ENCODE measurements at places on chromosomes 5 and 9.
A peak's percentile ranks its signal among the peaks of the same experiment; 100 is the strongest.

DNA sequence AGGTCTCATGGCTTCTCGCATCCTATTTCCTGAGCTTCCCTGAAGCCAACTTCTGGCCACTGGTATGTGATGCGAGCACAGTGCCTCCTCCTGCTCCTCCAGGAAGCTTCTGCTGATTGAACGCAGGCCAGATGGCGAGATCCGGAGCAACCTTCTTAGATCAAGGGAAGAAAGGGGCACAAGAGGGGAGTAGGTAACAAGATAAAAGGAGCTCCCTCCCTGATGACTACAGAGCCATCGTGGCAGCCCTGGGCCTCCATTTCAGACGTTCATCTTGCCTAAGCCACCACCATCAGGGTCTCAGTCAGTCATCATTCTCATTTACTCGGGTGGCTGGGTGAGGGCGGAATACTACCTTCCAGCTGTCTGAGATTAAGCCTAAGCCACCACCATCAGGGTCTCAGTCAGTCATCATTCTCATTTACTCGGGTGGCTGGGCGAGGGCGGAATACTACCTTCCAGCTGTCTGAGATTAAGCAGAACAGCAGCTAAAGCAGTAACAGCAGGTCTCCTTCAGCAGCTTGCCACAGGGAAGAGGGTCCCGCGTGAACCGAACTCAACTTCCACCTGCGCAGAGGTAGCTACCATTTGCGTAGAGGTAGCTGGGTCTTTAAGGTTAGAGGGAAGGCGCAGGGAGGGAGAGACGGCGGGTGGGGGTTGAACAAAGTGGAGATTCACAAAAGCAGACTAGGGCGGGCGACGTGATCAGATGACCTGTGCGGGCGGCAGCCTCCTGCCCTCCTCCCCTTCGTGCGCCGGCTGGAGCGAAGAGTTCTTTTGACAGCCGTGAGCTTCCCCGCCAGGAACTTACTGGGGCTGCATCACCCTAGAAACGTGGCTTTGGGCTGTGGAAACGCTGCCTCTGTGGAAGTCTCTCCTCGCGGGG lies 27.9 kb upstream of the MGAT1 start:
- peak; percentile 38 for DNase-seq

DNA sequence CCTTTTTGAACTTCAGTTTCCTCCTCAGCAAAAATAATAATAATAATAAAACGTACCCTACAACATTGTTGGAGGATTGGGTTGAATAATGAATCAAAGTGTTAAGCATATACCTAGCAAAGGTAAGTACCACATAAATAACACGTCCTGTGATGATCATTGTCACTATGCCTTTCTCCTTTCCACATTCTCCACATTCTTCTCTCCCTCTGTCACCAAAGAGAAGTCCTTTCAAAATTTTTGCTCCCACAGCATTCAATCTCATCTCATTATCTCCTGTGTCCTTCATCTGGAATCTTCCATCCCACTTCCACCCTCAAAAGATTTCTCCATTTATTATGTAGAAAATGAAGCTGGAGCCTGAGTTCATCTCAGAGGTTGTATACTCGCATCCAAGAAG lies 7.2 kb upstream of the ALDOB start:
- DNase-seq = no peak

DNA sequence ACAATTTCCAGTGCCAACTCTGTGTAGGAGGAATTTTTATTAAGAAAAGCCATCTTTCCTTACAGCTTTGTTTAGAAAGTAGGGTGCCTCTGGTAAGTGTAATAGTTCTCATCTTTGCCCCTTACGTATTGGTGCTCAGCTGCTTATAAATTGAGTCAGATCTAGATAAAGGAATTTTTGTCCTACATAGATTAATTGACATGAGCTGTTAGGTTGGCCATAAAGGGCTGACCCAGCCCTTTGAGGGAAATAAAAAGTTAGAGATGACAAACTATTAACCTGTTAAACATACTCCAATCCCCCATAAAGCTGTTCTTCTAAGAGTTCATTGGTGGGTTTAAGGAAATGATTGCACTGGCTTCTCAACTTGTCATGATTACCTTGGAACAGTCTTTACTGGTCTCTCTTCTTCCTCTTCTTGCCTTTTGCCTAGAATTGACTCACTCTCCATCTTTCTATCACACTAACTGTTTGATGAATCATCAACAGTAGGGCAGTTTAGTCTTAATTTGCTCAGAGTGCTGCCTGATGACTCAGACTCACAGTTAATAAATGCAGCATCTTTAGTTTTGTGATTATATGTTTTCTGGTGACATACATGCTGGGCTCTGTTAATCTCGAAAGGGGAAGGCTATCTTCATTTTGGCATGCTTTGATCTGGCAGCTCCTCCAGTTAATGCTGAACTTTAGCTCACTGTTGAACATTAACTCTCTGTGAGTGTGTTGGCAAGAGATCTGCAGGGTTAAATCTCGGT lies 51.7 kb downstream of the ARHGAP26 start:
- DNase-seq = peak; percentile 67

DNA sequence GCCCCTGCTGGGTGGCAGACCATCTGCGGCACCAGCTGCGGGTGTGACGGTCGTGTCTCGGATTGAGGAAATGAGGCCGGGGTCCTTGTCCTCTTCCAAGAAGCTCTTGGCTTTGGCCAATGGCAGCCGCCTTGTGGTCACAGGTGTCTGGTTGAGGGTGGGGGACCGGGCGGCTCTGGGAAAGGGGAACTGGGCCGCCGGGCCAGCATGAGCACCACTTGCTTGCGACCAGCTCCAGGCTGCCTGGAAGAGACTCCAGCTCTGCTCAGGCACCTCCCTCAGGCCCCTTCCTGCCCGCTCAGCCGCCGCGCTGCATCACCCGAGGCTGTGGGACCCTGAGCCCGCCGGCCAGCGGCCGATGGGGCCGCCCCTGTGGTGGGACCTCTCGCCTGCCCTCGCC lies 59.7 kb downstream of the RXRA start:
- no peak for DNase-seq

- peak; percentile 78 for DNase-seq
Observed at GRCh38 chr5:73311291-73312110, 137.1 kb downstream of the FOXD1 start.

- no peak for DNase-seq
Observed at GRCh38 chr5:40869384-40869783, 28.2 kb downstream of the CARD6 start.

DNA sequence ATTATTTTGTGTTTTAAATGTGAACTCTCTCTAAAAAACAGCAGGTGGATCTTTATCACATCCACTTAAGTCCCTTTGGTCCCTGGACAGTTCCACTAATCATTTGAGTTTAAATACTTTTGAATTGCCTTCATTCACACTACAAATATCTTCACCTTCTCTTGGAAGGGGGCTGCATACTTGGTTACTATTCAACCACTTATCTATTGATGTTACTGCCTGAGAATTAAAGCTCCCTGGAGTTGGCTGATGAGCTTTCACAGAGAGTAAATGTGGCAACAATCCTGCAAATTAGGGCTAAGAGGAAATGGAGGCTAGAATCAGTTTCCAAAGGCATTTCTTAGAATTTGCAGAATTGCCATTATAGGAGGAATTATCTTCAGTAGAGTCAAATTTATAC lies 180.4 kb downstream of the ST8SIA4 start:
- DNase-seq = no peak

DNA sequence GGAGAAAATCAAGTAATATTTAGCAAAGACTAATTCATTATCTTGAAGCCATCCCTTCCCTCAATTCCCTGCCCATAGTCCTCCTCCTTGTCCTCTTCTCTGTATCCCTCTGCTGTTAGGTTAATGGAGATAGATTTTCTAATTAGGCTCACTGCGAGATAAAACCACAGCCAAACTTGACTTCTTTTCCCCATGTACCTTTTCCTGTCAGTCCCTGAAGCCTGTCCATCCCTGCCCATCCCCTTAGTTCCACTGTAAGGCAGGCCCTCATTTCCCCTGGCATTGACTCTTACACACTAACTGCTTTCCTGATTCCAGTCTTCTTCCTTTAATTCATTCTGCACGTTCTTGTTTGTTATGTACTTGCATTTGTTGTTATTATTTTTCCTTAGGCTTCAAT lies 1.2 kb downstream of the TLR4 start:
- DNase-seq = no peak

- no peak for DNase-seq
Observed at GRCh38 chr5:65970481-65971367, 44.3 kb downstream of the ERBIN start.

- no peak for DNase-seq
Observed at GRCh38 chr5:172109749-172110148, 78.3 kb downstream of the STK10 start.

- no peak for DNase-seq
Observed at GRCh38 chr5:52947208-52947607, 41.9 kb upstream of the ITGA2 start.

DNA sequence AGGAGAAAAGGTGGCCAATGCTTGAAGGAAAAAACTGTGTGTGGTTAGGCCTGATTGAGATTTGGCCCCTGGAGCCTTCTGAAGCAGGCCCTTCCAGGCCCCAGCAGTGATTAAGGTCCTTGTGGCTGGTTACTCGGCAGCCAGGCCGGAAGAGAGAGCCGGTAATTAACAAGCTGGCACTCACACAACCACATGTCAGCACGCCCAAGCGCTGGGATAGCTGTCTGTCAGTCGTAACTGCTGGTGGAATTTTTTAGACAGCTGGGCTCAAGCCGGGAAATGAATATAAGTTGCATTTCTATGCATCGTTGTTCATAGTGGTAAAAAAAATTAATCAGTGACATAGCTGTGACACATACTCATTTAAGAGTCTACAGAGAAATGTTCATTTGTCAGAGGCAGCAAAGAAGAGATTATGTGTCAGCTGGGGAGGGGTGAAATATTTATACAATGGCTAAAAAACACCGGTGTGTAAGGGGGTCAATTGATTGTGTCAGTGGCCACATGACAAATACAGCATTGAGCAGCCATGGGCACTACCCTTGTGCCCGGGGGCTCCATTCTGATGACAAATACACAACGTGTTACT lies 13.7 kb upstream of the ARAP3 start:
- no peak for DNase-seq

- no peak for DNase-seq
Observed at GRCh38 chr9:131361202-131361833, 32.6 kb upstream of the PRRC2B start.

GRCh38 chr5:115460472-115460871 lies 84.1 kb downstream of the FEM1C start:
- peak; percentile 57 for DNase-seq

DNA sequence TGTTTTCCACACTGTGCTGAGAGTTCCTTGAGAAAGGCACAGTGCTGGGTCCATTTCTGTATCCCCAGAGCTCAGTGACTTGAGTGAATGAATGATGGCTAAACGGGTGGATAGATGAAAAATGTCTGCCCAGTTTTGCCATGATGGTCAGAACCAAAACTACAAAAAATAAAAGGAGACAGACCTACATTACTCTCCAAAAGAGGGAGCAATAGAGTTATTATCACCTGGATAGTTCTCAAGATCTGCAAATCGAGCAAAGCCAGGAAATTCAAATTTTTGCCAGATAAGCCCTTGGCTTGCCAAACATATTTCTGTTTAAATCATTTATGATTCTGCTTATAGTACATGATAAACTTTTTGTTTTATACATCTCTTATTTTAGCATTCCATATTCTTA lies 214.2 kb upstream of the ZNF462 start:
- DNase-seq = peak; percentile 51

- peak; percentile 81 for DNase-seq
Observed at GRCh38 chr9:108511307-108511706, 344.5 kb downstream of the ACTL7B start.

DNA sequence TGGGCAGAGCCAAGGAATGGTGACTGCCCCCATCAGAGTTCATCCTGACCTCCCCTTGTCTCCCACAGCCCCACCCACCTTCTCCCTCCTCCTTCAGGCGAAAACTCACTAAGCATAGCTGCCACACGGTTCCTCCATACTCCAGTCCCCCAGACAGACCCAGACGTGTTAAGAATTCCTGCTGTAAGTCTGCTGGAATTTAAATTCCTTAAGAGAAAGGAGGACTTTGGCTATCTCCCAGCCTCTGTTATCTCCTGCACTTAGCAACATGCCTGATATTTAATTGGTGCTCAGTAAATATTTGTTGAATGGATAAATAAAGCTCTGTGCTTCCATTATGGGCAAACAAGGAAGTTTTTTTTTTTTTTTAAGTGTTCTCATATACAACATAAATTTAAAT lies 213.7 kb downstream of the RFK start:
- peak; percentile 69 for DNase-seq

DNA sequence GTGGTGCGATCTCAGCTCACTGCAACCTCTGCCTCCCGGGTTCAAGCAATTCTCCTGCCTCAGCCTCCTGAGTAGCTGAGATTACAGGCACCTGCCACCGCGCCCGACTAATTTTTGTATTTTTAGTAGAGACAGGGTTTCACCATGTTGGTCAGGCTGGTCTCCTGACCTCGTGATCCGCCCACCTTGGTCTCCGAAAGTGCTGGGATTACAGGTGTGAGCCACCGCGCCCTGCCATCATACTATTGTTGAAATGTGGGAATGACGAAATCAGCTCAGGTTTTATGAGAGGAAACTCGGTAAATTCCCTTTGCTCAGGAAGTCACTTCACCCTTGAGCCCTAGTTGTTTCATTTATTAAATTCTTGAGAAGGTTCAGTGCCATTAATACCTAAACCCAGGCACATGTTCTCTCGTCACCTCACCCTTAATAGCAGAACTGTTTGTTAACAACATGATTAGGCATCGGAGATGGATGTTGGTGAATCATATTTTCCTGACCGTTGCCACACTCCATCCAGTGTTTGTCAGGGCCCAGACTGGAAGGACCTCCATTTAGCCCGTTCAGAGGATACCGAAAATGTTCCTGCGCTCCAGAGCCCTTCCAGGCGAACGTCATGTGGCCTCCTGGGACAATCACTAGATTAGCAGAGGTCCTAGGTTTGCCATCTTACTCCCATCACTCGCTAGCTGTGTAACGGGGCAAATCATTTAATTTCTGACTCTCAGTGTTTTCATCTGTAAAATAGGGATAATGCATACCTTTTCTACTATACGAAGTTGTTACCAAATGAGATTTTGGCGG lies 20.0 kb upstream of the CREBRF start:
- DNase-seq = no peak

DNA sequence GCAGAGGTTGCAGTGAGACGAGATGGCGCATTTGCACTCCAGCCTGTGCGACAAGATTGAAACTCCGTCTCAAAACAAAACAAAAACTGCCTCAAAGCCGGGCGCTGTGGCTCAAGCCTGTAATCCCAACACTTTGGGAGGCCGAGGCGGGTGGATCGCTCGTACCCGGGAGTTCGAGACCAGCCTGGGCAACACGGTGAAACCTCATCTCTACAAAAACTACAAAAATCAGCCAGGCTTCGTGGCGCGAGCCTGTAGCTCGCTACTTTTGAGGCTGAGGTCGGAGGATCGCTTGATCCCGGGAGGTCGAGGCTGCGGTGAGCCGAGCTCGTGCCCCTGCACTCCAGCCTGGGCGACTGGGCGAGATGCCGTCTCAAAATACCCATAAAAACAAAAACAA lies 988 bp downstream of the GFM2 start:
- DNase-seq = no peak

GRCh38 chr5:74651710-74652109 lies 11.2 kb upstream of the ENC1 start:
- DNase-seq = no peak

GRCh38 chr5:123421773-123422172 lies 1.4 kb downstream of the CEP120 start:
- no peak for DNase-seq

- DNase-seq = no peak
Observed at GRCh38 chr9:126232461-126232860, 94.2 kb upstream of the MVB12B start.
